Nephron progenitor cell (in vitro differentiated cells): ENCODE measurements at places on chromosomes 1 and 21.

DNA sequence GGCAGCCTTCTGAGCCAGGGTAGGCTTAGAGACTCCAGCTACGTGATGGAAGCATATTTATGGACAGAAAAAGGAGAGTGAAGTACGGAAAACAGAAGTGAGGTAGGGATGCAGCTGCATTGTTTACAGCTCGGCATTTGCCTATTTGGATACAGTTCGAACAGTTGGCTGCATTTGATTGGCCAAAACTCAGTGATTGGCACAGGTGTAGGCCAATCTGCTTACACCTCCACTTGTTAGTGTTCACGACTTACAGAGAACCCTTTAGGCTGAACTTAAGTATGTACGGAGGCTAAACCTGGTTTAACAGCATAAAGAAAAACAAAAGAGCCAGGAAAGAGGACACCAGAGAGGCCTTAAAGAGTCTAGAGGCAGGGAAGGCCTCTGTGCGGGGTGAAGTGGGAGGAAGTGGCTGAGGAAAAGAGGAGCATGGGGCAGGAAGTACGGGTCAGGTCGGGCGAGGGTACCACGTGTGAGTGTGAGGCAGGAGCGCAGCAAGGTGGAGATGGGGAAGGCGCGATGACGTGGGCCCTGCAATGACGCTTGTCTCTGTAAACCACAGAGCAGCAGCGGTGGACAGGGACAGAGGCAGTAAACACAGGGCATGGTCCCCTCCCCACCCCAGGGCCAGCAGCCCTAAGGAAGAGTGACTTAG is 32.0 kb downstream of the RSPH1 start:
- DNase-seq: peak; percentile 37

DNA sequence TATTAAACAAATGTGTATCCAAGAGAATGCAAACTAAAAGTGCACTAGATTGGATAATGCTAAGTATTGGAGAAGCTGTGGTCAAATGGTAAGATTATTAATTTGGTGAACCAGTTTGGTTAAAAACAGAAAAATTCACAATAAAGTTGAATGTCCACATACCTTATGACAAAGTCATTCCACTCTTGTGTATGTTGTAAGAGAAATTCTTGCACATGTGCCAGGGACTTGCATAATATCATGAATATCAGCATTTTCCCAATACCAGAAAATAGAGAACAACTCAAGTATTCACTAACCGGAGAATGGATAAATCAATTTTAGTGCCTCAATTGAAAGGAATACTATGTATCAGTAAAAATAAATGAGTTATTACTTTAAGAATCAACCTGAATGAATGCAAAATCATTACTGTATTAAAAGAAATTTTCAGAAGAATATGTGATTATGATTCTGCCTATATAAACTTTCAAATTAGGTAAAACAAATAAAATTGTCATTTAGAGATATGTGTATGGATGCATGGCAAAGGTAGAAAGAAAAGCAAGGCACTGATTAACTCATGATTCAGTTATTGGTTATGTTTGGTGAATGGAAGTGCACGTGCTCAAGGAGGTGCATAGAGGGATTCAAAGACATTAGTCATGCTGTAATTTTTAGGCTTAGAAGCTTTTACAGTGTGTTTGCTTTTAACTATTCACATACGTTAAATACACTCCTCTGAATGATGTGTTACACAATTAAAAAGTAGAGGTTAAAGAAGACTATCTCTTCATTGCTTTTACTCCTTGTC is 217.4 kb upstream of the KCNK2 start:
- DNase-seq: no peak

DNA sequence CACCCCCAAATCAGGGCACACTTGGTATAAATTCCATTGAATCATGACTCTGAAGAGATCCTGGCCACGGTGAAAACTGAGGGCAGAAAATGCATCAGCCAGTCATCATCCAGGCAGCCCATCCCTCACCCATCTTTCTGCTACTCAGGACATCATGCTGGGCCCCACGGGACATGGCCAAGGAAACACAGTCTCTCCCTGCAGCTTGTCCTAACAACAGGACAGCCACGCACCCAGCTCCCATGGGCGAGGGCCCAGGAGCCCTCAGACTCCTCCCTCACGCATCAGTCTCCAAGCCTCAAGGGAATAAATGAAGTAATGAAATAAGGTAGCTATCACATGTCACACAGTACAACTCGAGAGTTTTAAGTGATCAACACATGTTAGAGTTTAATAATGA is 37.8 kb downstream of the ELK4 start:
- no peak for DNase-seq

- no peak for DNase-seq
These were observed 85.6 kb downstream of the PRRX1 start for GRCh38 chr1:170749549-170749948.

GRCh38 chr1:203663294-203663693 is 36.7 kb downstream of the ATP2B4 start:
- DNase-seq: no peak

- no peak for DNase-seq
These were observed 195.3 kb downstream of the C1orf94 start for GRCh38 chr1:34371829-34372532.

DNA sequence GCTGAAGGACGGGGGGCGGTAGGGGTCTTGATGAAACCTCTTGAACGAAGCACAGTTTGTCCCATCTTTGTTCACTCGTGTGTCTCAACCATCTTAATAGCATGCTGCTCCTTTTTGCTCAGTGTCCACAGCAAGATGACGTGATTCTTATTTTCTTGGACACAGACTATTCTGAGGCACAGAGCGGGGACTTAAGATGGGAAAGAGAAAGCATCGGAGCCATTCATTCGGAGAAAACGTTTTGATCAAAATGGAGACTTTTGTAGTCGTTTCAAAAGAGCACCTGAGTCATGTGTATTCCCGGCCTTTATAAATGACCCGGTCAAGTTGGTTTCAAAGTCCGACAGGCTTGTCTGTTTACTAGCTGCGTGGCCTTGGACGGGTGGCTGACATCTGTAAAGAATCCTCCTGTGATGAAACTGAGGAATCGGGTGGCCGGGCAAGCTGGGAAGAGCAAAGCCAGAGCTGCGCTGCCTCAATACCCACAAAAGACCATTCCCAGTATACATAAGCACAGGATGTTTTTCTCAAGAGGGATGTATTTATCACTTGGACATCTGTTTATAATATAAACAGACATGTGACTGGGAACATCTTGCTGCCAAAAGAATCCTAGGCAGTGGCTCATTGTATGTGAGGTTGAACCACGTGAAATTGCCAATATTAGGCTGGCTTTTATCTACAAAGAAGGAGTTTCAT is 18.5 kb downstream of the ETS2 start:
- no peak for DNase-seq

DNA sequence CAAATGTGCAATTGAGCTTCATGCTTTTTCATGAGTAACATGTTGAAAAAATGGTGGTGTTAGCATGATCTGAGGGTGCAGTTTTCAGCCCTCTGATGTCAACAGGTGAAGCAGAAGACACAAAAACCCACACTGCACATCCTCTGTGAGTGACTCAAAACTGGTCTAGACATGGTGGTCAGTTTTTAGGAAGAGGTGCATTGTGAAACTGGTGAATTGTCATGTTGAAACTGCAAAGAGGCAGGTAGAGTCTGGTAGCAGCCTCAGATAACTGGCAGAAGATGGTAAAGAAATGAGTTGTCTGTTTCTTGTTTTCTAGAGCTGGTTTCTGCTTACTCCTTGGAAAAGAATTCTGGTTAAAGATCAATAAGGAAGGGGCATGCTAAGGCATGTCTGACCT is 97.3 kb upstream of the HMCN1 start:
- no peak for DNase-seq

DNA sequence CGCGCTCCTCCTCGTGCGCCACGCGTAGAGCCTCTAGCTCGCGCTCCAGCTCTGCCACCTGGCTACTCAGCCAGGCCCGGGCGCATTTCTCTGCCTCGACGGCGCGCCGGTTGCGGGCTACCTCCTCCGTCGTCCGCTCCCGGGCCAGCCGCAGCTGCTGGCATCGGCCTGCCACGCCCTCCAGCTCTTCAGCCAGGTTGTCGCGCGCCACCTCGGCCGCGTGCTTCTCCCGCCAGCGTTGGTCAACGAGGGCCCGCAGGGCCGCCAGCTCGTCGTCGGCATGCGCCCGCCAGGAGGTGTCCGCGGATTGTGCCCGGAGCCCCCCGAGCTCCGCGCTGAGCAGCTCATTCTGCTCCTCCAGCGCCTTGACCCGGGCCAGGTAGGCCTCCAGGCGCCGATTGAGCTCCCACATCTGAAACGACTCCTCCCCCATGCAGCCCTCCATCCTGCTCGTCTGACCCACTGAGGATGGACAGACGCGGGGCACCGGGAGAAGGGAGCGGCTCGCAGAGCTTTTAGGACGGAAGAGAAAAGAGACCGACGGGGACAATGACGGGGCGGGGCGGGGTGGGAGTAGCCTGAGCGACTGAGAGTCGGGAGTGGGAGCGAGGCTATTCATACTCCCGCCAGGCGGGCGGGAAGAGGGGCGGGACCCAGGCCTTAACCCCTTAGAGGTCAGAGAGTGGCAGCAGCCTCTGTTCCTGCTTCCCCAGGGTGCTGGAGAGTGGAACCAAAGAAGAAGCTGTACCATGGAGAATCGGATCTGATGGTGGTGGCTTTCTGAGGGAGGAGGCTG is at the start of gene NES:
NES (minus strand) TSS at position 588 of the 796 bp plus-strand sequence; CDS start at position 445, 143 bp downstream.
- DNase-seq: peak; percentile 80

DNA sequence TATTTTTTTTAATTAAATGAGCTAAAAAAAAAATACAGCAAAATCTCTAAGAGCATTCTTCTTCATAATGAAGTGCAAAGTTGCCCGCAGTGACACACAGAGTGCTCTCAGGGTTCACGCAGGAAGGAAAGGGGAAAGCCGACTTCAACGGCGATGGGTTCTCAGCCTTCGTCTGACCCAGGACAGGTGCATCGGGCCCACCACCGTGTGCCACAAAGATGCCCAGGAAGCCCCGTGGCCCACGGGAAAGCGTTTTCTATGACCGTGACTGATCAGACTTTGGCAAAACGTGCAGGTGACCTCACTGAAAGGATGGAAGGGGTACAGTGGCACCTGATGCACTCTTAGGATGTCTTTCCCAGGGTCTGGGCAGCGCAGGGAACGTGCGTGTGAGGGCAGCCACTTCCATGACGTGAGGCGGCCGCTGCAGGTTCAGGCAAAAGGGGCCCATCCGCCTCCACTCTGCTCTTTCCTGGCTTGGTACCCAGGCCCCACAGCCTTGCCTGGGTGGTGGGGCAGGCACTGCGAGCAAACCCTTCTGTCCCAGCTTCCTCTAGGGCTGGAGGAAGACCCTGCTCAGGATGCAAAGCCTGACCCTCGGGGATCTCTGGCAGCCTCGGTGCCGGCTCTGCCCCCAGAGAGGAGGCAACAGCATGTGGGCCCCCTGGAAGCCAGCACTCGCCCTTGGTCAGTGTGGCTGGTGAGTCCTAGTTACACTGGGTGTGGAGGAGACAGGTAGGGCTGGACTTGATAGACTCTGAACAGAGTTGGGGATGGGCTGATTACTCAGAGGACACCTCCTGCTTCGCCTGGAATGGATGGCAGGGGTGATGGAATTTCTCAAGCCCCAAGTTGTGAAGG is 8.3 kb downstream of the LRRC47 start:
- DNase-seq: no peak

GRCh38 chr1:37410815-37411214 is 63.6 kb upstream of the ZC3H12A start:
- peak; percentile 87 for DNase-seq

- DNase-seq: no peak
These were observed 281.8 kb downstream of the GPATCH2 start for GRCh38 chr1:217348960-217349664.

GRCh38 chr1:51639694-51640093 is 22.8 kb downstream of the OSBPL9 start:
- DNase-seq: no peak

DNA sequence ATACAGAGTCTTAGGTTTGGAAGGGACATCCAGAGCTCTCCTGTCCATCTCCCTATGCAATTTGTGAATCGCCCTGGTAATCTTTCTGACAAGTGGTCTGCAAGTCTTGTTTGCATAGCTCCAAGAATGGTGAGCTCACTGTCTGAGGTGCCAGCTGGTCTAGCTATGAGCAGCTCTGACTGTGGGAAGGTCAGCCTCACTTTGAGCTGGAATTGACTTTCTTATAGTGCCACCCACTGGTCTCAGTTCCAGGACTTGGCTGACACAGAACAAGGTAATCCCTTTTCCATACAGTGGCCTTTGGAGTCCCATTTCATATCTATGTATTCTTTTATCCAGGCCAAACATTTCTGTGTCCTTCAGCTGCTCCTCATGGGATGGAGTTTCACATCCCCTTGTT is 95.6 kb upstream of the C8B start:
- DNase-seq: no peak

DNA sequence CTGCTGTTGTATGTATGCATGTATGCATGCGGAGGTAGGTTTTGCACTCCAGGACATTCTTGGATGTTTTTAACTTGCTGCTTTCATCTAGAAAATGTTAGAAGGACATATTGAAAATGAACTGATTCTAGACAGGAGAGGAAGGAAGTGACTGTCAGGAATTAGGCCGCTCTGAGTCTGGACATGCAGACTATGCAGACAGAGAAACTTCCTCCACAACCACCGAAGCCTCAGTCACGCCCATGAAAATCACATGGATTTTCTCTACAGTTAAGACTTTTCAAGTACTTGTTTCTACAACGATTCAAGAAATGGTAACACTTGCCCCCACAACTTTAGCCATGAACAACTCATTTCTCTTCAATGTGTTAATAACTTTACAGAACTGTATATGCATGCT is 211.1 kb downstream of the SMYD3 start:
- DNase-seq: no peak

GRCh38 chr1:53207726-53208125 is 11.1 kb downstream of the CPT2 start:
- no peak for DNase-seq

- no peak for DNase-seq
These were observed 5.3 kb upstream of the DDX59 start for GRCh38 chr1:200674838-200675587.

DNA sequence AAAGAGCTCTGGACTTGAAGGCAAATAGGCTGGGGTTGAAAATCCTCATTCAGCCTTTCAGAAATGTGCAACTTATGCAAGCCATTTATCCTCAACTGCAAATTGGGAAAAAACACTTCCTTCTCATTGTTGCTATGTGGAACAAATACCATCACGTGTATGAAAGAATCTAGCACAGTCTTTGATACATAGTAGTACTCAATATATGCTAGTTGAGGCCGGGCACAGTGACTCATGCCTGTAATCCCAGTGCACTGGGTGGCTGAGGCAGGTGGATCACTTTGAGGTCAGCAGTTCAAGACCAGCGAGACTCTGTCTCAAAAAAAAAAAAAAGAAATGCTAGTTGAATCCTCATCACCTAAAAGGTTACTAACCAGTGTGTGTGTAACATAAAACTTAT is 8.2 kb downstream of the PI4KB start:
- no peak for DNase-seq

DNA sequence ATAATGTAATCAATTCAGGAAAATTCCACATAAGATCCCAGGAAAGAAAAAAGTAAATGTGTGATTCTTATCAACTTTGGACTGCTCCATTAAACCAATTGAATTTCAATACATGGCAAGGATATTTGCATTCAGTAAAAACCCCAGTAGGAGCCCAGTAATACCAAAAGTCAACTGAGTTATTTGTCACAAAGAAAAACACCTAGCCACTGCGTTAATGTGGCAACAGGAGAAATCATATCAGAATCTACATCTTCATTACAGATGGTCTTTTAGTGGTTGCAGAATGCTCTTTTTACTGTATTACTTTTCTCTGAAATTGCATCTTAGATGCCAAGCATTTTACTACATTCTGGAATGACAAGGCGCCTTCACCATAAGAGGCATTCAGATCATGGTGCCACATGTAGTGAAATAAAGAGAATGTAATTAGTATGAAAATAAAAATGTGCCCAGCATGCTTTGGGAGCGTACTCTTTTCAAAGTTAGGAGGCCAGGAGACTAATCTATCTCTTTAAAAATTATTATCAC is 180.7 kb downstream of the PATJ start:
- no peak for DNase-seq
